NCI-H2171 (cell line): ENCODE measurements at places on chromosomes 1 and 21.

DNA sequence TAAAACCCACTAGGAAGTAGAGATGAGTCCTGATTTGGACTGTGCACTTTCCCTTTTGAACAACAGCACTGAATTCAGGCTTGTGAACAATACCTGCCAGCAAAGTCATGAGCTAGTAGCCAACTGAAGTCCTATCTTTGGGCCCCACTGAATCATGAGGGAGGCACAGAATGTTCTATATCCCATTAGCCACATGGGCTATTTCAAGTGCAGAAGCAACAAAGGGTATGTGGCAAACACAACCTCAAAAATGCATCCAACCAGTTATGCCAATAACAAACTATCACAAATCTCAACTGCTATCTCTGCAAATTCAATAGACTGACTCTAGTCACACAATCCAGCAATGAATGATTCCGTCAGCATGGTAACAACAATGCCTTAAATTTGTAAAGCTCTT, 276.0 kb downstream of the MRPL39 start:
- no peak for DNase-seq

- no peak for DNase-seq
These were observed 64.9 kb upstream of the GNG12 start for GRCh38 chr1:67898033-67898726.

- peak; percentile 56 for DNase-seq
These were observed 406 bp downstream of the KIAA0040 start for GRCh38 chr1:175192111-175192629.

GRCh38 chr1:10967090-10967489, 45.4 kb upstream of the TARDBP start:
- DNase-seq: no peak

DNA sequence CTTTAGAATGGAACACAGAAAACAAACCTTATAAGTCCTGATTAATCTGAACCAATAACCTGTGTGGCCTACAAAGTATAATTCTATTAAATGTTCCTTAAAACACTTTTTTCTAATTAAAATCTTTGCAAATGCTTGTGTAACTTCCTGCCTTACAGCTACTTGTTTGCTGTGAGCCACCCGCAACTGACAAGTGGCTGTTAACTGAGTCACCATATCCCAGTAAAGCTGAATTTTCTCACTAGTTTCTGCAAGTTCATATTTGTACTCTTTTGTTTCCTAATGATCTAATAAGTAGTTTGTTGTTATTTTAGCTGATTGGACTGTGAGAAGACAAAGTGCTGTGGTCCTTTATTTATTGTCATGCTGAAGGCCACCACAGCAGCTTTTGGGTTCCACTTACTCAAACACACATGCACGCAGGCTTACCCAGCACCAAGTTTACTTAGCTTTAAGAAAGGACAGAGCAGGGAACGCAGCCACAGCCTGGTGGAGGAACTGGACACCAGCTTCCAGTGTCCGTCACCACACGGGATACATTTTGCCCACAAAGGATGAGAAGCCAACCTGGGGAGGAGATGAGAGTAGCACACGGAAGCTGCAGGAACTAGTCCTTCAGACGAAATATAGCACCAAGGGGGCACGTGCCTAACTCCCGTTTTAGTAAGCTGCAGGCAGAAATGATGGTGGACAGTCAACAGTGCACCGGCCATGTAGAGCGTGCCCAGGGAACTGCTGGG, 47.8 kb downstream of the LCA5L start:
- DNase-seq: no peak
